ENCODE measurements at places on chromosomes 3 and 15.

- no peak for DNase-seq
Observed at GRCh38 chr15:58380280-58380945, 51.4 kb upstream of the LIPC start.

DNA sequence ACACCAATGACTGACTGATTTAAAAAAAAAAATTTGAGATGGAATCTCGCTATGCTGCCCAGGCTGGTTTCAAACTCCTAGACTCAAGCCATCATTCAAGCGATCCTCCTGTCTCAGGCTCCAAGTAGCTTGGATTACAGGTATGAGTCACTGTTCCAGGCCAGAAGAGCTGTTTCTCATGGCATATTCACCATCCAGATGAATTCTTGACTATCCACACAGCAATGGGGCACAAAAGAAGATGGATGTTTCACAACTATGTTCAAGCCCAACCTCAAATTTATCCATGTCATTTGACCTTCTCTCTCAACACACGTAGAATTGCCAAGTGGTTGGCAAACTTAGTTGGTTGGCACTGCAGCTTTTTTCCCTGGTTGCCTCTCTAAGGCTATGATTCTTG lies 40.6 kb downstream of the PRICKLE2 start:
- no peak for DNase-seq

GRCh38 chr3:30632065-30632464 lies 25.7 kb downstream of the TGFBR2 start:
- no peak for DNase-seq

DNA sequence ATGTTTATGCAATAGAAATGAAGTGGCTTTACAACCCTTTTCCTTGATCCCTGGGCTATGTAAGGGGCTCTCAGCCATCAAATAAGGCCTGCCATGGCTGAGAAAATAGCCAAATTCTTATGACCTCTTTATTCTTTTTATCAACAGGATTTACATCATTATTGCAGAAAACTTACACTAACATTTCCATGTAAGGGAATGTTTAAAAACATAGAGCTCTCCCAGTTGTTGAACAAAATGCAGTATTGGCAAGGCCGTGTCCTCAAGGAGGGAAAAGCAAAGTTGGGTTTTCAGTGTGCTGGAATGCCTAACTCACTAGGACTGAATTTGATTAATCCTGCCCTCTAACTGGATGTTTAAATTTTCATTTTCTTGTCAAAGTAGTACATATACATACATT lies 22.3 kb downstream of the NR2C2 start:
- DNase-seq, result no peak

DNA sequence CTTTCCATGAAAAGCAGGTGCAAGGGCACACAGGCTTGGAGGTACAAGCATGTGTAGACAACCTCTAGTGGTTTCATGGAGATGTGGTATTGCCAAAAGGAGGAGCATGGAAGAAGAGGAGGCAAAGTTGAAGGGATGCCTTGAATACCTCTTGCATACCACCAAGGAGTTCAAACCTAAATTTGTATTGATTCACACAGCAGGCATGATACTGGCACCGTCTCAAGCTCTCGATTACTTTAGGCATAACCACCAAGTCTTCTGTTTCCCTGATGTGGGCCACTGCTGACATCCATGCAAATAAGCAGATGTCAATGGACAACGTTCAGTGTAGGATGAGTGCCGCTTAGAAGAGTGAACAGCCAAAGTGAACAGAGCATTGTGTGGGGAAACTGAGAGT lies 87.1 kb downstream of the SCN11A start:
- DNase-seq, result no peak

GRCh38 chr15:39801641-39802309 lies 19.1 kb upstream of the FSIP1 start:
- DNase-seq, result no peak

DNA sequence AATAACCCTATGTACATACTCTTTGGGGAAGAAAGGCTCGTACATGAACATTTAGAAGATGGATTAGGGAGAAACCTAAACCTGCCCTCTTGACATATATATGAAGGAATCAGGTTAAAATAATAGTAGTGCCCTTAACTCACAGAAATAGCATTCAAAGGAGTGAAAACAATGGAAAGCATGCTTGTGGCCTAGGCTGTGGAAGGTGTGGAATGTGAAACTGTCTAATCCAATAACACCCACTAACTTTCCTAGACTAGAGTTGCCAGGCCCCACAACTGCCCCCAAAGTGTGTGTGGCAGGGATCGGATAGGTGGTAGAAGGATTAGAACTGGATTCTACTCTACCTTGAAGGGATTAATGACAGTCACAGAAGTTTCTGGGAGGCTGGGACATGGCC lies 317.4 kb upstream of the LRRFIP2 start:
- no peak for DNase-seq

- DNase-seq, result no peak
Observed at GRCh38 chr15:52518487-52519371, 10.0 kb downstream of the MYO5A start.

- DNase-seq, result no peak
Observed at GRCh38 chr3:29382409-29382808, 101.5 kb downstream of the RBMS3 start.

- DNase-seq, result no peak
Observed at GRCh38 chr3:59904296-59904695, 854.5 kb upstream of the CFAP20DC start.

DNA sequence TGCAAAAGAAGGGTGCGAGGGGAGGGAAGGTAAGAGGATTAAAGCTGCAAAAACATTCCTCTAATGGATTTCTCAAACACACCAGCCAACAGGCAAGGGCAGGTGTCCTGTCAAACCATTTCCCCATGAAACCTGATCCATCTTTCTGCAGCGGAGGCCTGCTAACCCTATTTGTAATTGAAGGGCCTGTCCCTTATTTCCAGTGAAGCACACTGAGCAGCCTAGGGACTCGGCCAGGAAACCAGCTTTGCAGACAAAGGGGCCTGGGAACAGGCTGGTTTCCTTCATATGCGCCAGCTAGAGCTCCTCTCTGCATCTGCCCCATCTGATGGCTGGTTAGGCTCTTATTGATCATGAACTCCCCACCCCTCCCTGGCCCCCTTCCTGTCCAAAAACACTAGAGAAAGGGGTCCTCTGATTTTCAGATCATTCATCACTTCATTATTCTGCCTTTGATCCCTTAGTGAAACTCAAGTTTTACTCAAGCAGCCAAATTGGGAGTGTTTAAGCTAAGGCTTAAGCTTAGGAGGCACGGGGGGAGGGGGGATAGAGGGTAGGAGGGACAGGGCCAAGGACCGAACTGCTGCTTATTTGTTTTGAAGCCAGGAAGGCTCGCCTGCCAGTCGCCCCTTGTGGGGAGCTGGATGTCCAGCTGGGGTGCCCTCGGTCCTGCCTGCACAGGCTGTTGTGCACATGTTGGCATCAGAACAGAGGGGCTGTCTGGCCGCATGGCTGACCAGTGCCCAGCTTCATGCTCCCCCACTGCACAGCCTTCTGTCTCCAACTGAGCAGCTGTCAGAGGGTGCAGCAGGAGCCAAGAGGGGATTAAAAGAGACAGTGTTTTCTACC lies 53.1 kb downstream of the BOC start:
- no peak for DNase-seq

DNA sequence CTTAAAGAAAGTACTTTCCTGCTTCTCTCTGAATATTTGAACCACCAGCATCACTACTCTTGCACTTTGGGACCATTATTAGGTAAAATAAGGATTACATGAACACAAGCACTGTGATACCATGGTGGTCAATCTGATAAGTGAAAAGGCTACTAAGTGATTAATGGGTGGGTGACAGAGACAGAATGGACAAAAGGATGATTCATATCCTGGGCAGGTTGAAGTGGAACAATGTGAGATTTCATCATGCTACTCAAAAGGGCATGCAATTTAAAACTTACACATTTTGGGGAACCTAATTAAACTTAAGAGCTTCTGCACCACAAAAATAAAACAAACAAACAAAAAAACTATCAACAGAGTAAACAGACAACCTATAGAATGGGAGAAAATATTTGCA lies 172.0 kb upstream of the CD96 start:
- no peak for DNase-seq

GRCh38 chr15:79007066-79007465 lies 62.2 kb upstream of the CTSH start:
- DNase-seq, result no peak

DNA sequence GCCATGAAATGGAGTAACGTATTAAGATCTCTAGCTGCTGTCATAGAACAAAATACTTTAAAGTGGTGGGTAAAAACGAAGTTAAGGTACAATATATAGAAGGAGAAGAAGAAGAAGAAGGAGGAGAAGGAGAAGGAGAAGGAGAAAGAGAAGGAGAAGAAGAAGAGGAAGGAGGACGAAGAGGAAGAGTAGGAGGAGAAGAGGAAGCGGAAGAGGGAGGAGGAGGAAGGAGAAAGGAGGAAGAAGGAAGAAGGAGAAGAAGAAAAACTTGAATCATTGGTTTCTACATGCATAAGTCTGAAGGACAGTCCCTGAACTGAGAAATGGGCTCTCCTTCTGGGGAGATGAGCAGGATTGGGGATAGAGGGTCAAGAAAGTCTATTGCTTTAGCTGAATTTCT lies 22.4 kb downstream of the WWTR1 start:
- DNase-seq, result no peak

- DNase-seq, result no peak
Observed at GRCh38 chr3:78825858-78826215, 942.0 kb downstream of the ROBO1 start.

GRCh38 chr3:54262541-54262940 lies 140.2 kb downstream of the CACNA2D3 start:
- DNase-seq, result no peak

GRCh38 chr15:67185621-67186225 lies 68.7 kb downstream of the AAGAB start:
- DNase-seq, result no peak

DNA sequence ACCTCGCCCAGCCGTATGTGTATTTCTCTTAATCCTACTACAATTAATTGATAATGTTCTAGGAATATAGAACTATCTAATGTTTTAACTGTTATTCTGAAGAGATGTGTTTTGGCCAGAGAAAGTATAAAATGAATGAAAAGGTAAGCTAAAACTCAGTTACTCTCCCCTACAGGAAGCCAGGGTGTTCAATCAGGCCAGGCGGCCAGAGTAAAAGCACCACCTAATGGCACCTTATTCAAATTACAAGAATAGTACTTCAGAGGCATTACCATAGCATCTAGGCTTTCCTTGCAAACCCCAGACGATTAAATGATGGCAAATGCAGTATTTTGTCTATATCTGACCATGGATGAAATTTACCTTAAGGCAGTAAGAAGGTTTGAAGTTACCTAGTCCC lies 10.4 kb downstream of the SLC12A8 start:
- DNase-seq, result no peak

- no peak for DNase-seq
Observed at GRCh38 chr15:69305204-69305931, 6.7 kb downstream of the PAQR5 start.

DNA sequence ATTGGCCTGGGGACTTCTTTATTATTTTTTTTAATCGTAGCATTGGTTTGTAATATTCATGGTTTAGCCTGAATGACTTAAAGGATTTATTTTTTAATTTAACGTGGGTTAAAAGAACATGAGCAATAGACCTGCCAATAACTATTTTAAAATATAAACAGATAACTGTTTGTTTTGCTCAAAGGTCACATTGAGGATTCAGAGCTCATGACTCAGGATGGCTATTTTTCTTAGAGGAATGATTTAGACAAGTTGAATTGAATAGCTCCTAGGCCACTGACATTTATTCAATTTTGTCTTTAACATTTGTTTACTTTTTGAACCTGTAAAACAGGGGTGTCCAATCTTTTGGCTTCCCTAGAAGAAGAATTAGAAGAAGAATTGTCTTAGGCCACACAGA lies 68.5 kb downstream of the ITPR1 start:
- no peak for DNase-seq

- no peak for DNase-seq
Observed at GRCh38 chr3:64520334-64520733, 167.5 kb downstream of the ADAMTS9 start.

GRCh38 chr3:57983734-57984518 lies 24.3 kb upstream of the FLNB start:
- peak; percentile 70 for DNase-seq

GRCh38 chr3:126930936-126931600 lies 51.8 kb upstream of the PLXNA1 start:
- DNase-seq, result no peak

GRCh38 chr3:35114686-35115085 lies 524.6 kb upstream of the ARPP21 start:
- DNase-seq, result no peak

DNA sequence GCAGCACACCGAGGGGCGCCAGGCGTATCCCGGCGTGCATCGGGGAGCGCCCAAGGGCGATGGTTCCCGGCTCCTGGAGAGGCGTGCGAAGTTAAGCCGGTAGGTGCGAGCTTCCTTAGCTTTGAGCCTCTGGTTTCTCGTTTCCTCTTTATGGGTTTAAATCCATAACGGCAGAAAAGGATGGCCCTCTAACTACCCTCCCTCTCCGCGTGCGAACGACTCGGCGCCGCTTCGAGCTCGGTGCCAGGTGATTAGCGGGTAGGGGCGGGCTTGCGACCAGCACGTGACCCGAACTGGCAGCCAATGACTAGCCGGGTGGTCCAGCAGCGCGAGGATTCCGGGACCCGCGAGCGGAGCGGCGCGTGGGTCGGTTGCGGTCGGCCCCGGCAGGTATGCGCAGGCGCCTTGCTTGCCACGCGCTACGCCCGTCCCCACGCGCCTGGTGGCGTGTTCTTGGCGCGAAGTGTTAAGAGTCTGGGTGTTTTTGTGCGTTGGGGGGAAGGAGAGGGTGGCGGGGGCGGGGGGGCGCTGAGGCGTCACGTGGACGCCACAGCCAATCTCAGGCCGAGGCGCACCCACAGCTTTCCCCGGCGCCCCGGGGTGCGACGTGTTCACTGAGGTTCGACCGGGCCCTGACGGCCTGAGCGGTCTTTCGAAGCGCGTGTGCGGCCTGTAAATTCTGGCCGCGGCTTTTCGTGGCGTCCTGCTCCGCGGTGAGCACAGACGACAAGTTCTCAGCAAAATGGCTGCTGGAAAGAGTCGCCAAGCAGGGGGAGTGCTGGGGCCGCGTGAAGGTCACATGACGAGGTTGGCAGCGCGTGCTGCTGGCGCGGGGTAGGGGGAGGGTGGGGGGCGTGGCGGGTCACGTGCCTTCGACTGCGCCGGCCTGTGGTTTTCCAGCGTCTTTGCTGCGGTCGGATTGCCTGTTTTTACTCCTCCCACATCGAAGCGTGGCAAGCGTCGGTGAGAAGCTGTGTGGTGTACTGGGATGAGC lies 38.7 kb upstream of the MGA start:
- peak; percentile 69 for DNase-seq

DNA sequence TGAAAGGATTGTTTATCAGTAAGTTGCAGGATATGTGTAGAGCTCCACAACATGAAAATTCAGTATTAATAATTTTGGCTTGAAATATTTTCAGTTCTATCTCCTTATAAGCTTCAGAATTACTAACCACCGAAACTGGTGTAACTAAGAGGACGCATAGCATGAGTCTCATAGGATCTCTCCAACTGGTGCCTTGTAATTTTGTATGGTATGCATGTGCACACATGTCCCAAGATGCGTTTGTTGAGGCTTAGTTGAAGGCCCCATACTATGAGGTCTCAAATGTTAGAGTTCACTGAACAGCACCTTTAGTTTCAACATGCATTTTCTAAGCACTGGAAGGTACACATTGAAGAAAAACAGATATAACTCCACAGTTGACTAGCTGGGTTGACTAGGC lies 195.4 kb downstream of the TP63 start:
- no peak for DNase-seq
